Memory B cell (primary cell): ENCODE measurements at places on chromosomes 3 and 15.

GRCh38 chr3:125478326-125478725, 41.7 kb downstream of the SNX4 start:
- no peak overlapping the region for H3K27ac ChIP-seq
- H3K4me1 ChIP-seq, result no peaks in the 10 kb centered on the region
- no peak for DNase-seq
- peaks cover 25% of the 10 kb centered on the region for H3K36me3 ChIP-seq

DNA sequence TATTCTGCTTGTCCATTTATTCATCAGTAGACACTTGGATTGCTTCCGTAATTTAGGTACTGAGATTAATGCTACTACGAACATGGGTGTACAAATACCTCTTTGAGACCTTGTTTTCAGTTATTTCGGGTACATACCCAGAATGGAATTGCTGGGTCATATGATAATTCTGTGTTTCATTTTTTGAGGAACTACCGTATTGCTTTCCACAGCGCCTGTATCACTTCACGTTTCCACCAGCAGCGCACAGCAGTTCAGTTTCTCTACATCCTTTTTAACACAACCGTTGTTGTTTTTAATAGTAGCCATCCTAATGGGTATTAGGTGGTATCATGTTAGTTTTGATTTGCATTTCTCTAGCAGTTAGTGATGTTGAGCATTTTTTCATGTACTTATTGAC, 9.5 kb downstream of the PAK2 start:
- H3K4me1 ChIP-seq, result peaks cover 30% of the 10 kb centered on the region
- peak overlapping the region; percentile 86 for H3K27ac ChIP-seq
- H3K27me3 ChIP-seq, result no peaks in the 10 kb centered on the region
- peaks cover 24% of the 10 kb centered on the region for H3K36me3 ChIP-seq

GRCh38 chr3:184769382-184770170, 42.4 kb upstream of the VPS8 start:
- H3K27ac ChIP-seq, result no peak overlapping the region
- no peaks in the 10 kb centered on the region for H3K36me3 ChIP-seq
- no peak overlapping the region for H3K4me3 ChIP-seq
- no peak for DNase-seq
- peaks cover 20% of the 10 kb centered on the region for H3K4me1 ChIP-seq

- H3K4me1 ChIP-seq, result peaks cover 19% of the 10 kb centered on the region
- no peaks in the 10 kb centered on the region for H3K27me3 ChIP-seq
- H3K36me3 ChIP-seq, result no peaks in the 10 kb centered on the region
- no peak overlapping the region for H3K4me3 ChIP-seq
These were observed 1.5 kb downstream of the FAH start for GRCh38 chr15:80154336-80154735.

DNA sequence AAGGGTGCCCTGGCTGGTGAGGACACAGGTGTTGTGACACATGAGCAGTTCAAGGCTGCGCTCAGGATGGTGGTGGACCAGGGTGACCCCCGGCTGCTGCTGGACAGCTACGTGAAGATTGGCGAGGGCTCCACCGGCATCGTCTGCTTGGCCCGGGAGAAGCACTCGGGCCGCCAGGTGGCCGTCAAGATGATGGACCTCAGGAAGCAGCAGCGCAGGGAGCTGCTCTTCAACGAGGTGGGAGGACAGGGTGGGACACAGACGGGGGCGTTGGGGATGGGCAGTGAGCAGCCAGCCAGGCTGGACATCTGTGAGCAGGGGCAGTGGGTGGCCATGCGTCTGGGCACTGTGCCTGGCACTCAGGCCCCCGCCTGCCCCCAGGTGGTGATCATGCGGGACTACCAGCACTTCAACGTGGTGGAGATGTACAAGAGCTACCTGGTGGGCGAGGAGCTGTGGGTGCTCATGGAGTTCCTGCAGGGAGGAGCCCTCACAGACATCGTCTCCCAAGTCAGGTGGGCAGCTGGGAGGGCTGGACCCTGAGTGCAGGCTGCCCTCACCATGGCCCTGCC, 10.3 kb downstream of the ANKRD63 start:
- DNase-seq, result no peak
- H3K27ac ChIP-seq, result no peak overlapping the region
- H3K27me3 ChIP-seq, result peaks cover 2% of the 10 kb centered on the region
- no peak overlapping the region for H3K4me3 ChIP-seq

DNA sequence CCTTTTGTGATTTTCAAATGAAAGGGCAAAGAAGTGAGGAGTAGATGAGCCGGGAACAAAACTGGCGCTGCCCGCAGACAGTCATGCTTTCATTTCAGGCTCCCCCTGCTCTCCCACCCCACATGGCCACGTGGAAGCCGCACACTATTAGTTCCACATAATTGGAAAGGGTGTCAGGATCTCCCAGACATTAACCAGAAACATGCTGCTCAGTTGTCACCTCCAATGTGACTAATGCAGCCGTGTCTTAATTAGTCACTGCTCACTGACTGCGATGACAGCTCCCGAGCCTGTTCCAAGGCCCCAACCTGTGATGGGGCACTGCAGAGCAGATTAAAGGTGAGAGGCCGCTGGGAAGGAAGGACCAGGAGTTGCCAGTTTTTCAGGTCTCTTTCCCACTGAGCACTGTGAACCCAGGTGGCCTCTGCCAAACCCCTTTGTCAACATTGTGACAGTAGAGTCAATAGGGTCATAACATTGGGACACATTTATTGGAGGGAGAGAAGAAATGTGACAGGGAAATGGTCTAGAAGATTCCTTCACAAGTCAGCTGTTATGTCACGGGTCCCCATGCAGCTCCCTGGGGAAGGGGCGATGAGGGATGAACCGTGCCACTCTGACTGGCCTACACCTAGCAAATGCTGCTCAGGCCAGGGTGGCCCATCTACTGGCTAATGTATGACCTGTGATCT, 38.6 kb upstream of the SFMBT1 start:
- H3K27me3 ChIP-seq, result no peaks in the 10 kb centered on the region
- peaks cover 13% of the 10 kb centered on the region for H3K36me3 ChIP-seq
- no peak for DNase-seq
- H3K4me3 ChIP-seq, result no peak overlapping the region

DNA sequence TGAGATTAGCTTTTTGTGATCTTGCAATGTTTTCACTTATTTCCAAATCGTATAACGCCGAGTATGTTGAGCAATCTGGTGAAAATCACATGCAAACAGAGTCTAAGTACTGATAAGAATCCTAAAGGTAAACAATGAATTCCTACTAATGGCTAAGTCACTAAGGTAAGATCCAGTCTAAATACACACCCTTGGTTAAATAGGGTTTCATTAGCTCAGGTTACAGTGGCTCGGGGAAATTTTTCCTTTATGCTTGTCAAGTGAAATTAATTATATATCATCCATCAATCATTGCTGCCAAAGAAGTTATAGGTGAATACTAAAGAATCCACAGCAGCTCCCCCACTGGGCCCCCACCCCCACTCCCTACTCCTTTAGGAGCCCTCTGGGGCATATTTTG, 139.3 kb downstream of the SOX2 start:
- peaks cover 2% of the 10 kb centered on the region for H3K36me3 ChIP-seq
- no peak for DNase-seq
- H3K27me3 ChIP-seq, result no peaks in the 10 kb centered on the region
- no peak overlapping the region for H3K27ac ChIP-seq
- H3K4me3 ChIP-seq, result no peak overlapping the region
- no peaks in the 10 kb centered on the region for H3K4me1 ChIP-seq

- H3K27me3 ChIP-seq, result no peaks in the 10 kb centered on the region
- DNase-seq, result no peak
- H3K4me1 ChIP-seq, result no peaks in the 10 kb centered on the region
- H3K4me3 ChIP-seq, result no peak overlapping the region
These were observed 325.0 kb downstream of the RBMS3 start for GRCh38 chr3:29605845-29606244.

DNA sequence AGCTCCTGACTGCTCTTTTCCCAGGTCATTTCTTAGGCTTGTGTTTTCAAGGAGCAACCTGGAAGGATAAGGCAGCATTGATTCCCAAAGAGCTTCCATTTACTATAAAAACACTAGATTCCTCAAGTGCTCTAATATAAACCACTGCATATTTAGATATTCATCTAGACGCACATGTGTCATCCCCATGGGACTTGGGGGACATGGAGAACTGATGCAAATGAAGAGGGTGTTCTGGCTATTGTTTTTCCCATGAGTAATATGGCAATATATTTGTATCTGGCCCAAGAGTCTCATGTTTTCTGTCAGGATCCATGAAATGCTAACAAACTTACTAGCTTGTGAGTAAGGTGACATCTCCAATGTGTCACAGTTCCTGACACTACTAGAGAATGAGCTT, 31.3 kb downstream of the HACD2 start:
- no peak overlapping the region for H3K4me3 ChIP-seq
- no peak overlapping the region for H3K27ac ChIP-seq
- H3K36me3 ChIP-seq, result peaks cover 50% of the 10 kb centered on the region
- DNase-seq, result no peak
- no peaks in the 10 kb centered on the region for H3K27me3 ChIP-seq

GRCh38 chr3:86978111-86978551, 12.8 kb downstream of the VGLL3 start:
- H3K4me3 ChIP-seq, result no peak overlapping the region
- H3K36me3 ChIP-seq, result no peaks in the 10 kb centered on the region
- no peaks in the 10 kb centered on the region for H3K4me1 ChIP-seq
- no peak for DNase-seq

- H3K36me3 ChIP-seq, result no peaks in the 10 kb centered on the region
- H3K27me3 ChIP-seq, result peaks cover 4% of the 10 kb centered on the region
- H3K4me3 ChIP-seq, result no peak overlapping the region
- H3K4me1 ChIP-seq, result no peaks in the 10 kb centered on the region
- no peak for DNase-seq
These were observed 245.3 kb downstream of the MYRIP start for GRCh38 chr3:40054568-40055222.

DNA sequence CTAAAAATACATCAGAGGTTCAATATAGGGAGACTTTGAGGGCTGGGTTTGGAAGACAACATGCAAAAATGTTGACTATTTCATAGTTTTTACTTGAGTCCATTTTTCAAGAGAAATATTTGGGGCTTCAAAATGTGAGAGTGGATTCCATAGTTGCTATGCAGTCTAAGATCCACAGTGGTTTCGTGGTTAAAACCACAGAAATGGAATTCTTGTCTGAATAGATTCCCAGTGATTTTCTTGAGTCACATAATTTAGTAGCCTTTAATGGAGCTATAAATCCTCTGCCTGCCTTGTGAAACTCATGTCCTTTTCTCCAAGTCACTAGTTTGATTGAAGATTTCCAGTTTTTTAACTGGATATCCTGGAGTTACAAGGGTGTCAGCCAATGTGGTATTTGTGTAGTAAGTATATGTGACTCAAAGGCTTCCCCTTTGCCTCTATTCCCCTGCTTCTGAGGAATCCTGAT, 94.7 kb upstream of the RBMS3 start:
- no peak overlapping the region for H3K4me3 ChIP-seq
- no peak for DNase-seq
- H3K27ac ChIP-seq, result no peak overlapping the region
- no peaks in the 10 kb centered on the region for H3K36me3 ChIP-seq
- H3K4me1 ChIP-seq, result no peaks in the 10 kb centered on the region
- no peaks in the 10 kb centered on the region for H3K27me3 ChIP-seq

DNA sequence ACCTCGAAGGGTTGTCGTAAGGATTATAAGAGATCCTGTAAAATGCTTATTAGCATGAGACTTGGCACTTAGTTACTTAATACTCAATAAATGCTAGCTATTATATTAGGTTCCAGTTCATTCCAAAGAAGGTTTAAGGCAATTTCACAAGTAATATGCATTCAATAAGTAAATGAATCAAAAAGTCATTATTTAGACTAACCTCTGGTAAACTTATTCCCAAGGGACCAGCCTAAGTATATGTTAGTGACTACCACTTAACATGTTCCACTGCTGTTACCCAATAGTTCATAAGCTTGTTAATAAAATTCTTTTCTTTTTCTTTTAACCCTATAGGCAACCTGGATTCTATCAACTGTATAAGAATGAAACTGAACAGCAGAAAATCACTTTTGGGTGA, 5.1 kb downstream of the PDCD10 start:
- no peak for DNase-seq
- peaks cover 3% of the 10 kb centered on the region for H3K36me3 ChIP-seq
- H3K27ac ChIP-seq, result no peak overlapping the region
- no peaks in the 10 kb centered on the region for H3K27me3 ChIP-seq

GRCh38 chr3:129602309-129602708, 4.2 kb downstream of the PLXND1 start:
- H3K27ac ChIP-seq, result no peak overlapping the region

DNA sequence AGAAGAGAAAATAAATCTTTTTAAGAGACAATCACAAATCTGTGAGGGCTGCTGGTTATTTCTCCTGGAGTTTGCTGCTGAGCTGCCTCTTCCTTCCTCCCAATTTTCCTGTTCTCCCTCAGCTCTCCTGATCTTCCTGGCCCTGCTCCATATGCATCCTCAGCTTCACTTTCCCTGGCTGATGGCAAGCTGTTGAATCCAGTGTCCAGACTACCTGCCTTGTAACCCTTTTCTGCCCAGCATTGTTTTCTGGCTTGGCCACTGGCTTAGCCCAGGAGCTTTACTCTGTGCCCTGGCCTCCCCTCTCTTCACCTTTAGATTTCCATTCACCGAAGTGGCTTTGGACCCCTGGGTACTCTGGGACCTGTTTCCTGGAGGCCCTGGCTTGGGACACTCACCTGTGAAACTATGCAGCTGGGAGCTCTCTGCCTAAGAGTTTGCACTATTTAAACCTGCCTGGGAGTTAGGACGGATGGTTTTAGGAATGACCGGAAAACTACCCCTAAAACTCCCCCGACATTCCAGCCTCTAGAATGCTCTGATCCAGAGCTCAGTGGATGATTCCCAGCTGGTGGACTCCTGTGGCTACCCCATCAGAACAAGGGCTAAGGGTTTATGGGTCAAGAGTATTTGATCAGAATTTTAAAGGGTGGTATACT, 90.0 kb downstream of the RBPMS2 start:
- peaks cover 24% of the 10 kb centered on the region for H3K36me3 ChIP-seq
- no peak overlapping the region for H3K27ac ChIP-seq
- H3K4me3 ChIP-seq, result no peak overlapping the region
- H3K4me1 ChIP-seq, result no peaks in the 10 kb centered on the region

GRCh38 chr15:66228807-66229735, 24.5 kb downstream of the MEGF11 start:
- H3K27ac ChIP-seq, result no peak overlapping the region
- no peaks in the 10 kb centered on the region for H3K4me1 ChIP-seq
- H3K4me3 ChIP-seq, result no peak overlapping the region

DNA sequence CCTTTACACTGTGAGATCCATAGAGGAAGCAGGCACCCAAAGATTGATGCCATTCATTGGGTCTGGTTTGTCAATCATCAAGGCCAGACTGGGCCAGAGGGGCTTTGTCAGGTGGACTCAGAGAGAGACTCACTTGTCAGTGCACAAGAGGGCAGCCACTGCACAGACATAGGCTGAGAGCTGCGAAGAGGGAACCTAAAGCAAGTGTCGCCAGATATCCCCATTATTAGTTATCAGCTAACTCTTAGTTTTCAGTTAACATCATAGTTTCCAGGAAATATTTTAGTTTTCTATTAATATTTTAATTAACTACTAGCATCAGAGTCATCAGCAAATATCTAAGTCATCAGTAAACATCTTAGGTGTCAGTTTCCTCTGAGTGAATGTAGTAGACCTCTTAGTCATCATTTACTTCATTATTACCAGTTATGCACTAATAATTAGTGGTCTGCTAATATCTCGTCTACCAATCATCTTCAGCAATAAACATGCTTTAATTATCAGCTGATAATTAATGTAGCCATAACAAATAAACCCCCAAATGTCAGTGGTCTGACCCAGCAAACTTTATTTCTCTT, 41.7 kb upstream of the LIMD1 start:
- H3K4me1 ChIP-seq, result peaks cover 17% of the 10 kb centered on the region

GRCh38 chr3:138442433-138442832, 8.0 kb downstream of the ESYT3 start:
- no peak overlapping the region for H3K27ac ChIP-seq
- peaks cover 9% of the 10 kb centered on the region for H3K27me3 ChIP-seq
- no peaks in the 10 kb centered on the region for H3K4me1 ChIP-seq
- H3K4me3 ChIP-seq, result no peak overlapping the region
